Neuronal stem cell (in vitro differentiated cells): ENCODE measurements at places on chromosomes 16 and 17.

- DNase-seq: no peak
These were observed 27.9 kb downstream of the CPPED1 start for GRCh38 chr16:12775656-12776236.

- no peak for DNase-seq
These were observed 11.4 kb upstream of the ARHGAP23 start for GRCh38 chr17:38416840-38417209.

GRCh38 chr16:49940464-49941224 lies 84.4 kb upstream of the CNEP1R1 start:
- no peak for DNase-seq

- DNase-seq: no peak
These were observed 16.2 kb upstream of the COL1A1 start for GRCh38 chr17:50217591-50217990.

GRCh38 chr16:89031715-89032659 lies 55.0 kb upstream of the CBFA2T3 start:
- DNase-seq: no peak

DNA sequence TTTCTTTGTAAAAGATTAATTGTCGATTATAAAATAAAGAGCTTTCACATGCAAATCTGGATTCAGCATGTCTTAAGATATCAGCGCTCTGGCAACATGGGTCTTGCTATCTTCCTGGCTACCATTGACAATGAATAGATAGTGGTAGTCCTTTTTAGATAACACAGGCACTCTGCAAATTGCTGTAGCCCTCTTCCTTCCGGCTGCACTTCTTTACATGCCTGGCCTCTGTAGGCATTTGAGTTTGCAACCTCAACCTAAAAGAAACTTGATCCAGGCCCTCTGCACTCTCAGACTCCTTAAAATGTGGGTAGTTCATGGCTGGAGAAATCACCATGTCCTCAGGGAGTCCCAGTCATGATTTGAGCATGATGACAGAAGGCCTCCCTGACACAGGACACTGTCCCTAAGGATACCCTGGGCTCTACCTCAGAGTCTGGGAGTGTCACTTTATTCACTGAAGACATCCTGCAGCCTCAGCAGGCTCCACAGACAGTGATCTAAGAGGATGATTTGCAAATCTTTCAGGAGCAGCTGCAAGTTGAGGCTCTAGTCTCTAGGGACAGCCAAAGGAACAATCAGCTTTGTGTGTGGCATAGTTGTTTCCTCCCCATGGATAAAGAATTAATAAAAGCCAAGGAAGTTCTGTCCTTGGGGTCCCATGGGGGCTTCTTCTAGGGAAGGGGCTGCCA lies 529.4 kb downstream of the RBFOX1 start:
- no peak for DNase-seq

DNA sequence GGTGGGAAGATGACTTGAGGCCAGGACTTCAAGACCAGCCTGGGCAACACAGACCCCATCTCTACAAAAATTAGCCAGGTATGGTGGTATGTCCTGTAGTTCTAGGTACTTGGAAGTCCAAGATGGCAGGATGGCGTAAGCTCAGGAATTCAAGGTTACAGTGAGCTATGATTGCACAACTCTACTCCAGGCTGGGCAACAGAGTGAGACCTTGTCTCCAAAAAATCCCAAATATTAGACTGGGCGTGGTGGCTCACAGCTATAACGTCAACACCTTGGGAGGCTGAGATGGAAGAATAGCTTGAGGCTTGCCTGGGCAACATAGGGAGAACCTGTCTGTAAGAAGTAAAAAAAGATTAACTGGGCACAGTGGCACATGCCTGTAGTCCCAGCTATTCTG lies 30.8 kb downstream of the SUZ12 start:
- no peak for DNase-seq

DNA sequence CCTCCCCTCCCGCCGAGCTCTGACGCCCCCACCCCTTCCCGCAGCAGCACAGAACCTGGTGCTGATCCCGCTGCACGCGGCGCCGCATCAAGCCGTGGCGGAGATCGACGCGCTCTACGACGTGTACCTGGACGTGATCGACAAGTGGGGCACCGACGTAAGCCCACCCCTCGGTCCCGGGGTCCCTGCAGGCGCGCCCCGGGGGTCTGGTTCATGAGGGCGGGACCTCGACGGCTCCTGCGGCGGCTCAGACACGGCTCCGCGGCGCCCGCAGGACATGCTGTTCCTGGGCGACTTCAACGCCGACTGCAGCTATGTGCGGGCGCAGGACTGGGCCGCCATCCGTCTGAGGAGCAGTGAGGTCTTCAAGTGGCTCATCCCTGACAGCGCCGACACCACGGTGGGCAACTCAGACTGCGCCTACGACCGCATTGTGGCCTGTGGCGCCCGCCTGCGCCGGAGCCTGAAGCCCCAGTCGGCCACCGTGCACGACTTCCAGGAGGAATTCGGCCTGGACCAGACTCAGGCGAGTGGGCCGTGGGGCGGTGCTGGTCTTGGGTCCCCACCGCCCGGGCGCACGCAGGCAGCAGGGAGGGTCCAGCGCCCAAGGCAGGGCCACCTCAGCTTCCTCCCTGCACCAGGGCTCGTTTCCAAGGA lies 1.4 kb downstream of the DNASE1L2 start:
- no peak for DNase-seq

DNA sequence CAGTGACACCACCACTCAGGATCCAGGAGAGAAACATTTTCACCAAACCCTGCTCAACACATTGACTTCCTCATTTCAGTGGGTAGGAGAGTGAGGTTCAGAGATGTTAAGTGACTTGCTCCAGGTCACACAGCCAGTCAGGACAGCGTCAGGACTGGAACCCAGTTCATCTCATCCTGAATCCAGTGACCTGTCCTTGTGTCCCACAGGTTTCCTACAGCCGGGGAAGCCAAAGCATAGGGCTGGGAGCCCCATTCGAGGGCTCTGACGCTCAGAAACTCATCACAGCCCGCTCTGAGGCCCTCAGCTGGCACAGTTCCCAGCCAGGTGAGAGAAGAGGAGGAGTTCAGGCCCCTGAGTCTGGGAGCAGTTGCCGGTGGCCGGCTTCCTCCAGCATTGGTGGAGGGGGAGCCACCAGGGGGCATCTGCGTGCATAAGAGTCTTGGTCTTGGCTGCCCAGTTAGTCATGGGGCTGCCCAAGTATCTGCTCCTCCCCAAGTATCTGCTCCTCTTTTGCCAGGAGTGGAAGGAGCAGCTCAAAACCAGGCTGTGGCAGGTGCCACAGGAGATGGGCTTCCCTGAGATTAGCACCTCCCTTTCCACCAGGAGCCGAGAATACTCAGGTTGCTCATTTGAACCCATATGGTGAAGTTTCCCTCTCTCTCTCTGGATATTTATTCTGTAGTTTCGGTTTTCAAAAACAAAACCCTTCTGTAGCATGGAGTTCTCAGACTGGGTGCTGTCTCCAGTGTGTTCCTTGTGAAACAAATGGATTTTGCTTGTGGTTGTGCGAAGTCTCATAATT lies 56.0 kb downstream of the TNFRSF13B start:
- DNase-seq: no peak

GRCh38 chr17:77566566-77567138 lies 391.9 kb upstream of the TNRC6C start:
- DNase-seq: no peak

- DNase-seq: peak; percentile 58
These were observed 14.4 kb downstream of the GUCY2D start for GRCh38 chr17:8016632-8017424.

GRCh38 chr17:37478187-37478586 lies 11.5 kb upstream of the DUSP14 start:
- no peak for DNase-seq

DNA sequence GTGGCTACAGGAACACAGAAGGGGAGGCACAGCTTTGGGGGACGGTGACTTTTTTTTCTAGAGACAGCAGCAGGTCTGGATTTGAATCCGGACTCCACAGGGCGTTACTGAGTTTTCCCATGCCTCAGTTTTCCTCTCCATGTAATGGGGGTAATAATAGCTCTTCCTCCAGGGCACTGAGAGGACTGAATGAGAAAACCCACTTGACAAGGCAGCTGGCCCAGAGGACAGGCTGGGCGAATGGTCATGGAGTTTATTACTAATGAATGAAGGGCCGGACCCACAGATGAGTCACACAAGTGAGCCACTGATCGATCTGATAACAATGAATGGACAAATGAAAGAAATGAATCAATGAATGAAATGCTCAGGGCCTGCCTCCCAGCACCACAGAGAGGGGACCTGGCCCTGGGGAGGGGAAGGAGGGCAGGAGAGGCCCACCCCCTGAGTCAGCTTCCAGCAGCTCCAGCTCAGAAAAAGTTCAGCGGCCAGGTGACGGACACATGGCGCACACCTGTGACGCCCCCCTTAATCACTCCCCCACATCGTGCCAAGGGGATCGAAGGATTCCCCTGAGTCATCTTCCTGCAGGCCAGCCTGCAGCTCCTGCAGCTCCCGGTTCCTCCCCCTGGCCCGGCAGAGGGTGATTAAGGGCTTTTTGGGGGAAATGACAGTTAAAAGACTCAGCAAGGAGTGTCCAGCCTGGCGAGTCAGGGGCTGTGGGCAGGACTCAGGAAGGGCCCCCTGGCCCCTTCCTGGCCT lies 54.3 kb downstream of the SOCS1 start:
- DNase-seq: no peak

DNA sequence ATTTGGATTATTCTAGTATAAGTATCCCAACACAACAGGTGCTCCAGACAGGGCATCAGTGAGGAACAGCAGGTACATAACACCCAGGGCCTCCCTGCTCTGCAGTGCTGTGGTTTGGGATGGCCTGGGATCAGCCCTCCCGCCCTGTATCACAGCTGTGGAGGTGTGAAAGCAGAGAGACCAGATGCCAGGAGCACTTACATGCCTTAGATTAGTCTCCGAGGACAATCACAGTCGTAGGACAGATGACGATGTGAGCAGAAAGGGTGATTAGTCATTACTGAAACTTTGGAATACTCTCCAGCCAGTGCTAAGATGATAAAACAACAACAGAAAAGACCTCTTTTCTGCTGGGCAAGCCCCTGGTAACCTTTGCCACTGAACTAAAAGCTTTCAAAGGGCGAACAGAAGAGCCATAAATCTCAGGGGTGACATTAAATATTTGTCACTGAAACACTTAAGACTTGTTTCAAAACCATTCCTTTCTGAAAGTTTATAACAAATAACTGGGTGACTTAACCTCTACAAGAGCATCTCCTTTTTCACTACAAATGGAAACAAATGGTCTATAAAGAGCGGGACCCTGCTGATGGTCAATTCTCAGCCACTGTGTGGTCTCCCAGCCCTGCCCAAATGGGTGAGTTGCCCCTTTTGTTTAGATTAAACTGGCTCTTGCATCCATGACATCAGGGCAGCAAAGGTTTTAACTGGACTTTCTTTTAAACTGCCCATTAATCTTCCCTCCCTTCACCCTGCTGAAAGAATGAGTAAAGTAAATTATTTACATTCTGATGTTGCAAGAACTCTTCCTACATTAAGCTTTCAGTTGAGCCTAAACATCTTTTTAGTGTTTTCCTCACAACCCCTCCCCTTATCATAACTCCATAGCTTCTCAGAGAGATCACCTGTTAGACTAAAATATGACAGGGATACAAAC lies 183.1 kb upstream of the COX10 start:
- DNase-seq: no peak

GRCh38 chr17:15171167-15172047 lies 93.7 kb downstream of the PMP22 start:
- DNase-seq: peak; percentile 54

GRCh38 chr17:51322390-51323029 lies 62.2 kb downstream of the UTP18 start:
- DNase-seq: peak; percentile 8

DNA sequence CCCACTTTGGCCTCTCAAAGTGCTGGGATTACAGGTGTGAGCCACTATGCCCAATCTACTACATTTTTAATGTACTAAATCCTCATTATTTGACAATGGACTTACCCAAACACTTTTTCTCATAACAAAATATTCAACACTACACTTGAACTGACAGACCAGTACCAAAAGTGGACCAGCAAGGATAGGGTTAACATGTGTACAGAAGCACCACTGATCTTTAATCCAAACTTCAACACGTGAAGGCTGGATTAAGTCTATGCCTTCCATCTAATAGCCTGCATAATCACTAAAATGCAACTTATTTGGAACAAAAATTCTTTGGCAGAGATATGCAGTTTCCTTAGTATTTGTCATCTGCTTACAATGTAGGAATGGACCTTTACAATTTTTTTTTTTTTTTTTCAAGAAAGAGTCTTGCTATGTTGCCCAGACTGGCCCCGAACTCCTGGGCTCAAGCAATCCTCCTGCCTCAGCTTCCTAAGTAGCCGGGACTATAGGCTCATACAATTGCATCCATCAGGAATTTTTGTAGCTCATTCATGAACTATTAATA lies 60.0 kb upstream of the BCAR1 start:
- no peak for DNase-seq

DNA sequence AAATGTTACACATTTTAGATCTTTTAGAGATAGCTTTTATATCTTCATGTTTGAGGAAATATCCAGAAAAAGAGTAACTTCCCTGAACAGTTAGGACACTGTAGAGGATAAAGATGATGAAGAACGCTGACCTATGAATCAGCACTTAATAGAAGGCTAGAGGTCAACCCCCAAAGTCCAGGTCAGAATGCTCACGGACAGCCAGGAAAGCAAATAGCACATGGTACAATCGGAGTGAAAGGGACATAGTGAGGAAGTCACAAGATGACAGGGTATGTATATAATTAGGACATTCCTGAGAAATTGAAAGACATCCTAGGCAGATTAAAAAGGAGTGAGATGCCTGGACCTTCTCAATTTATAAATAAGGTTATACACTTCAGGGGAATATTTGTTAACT lies 55.1 kb upstream of the CNTNAP4 start:
- no peak for DNase-seq

- DNase-seq: no peak
These were observed 4.4 kb downstream of the ATP2A1 start for GRCh38 chr16:28882551-28883160.

DNA sequence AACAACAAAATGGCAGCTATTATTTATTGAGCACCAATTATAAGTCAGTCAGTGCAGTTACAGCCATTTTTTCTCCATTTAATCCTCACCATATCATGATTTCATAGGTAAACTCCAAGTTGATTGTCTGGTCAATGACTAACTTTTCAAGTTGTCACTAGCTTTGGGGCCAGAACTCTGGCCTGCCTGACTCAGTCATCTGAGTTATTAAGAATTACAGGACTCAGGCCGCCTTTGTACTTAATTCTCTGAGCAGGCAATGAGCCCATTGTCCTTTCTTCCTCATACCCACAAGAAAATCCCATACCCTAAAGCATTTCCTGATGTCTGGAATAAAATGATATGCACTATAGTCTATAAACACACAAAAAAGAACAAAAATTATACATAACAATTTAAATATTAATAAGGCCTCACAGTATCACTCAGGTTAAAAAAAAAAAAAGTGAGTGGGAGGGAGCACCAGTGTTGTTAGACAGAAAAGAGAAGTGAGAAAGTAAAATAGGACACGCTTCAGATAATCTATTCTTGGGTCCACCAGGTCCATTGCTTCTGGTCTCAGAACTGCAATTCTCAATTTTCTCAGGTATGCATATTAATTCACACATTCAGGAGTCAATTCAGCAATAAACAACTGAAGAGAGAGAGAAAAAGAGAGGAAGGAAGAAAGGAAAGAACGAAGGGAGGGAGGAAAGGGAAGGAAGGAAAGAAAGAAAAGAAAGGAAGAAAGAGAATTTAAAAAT lies 70.2 kb downstream of the SPAG9 start:
- DNase-seq: no peak

- DNase-seq: no peak
These were observed 35.3 kb downstream of the TMEM235 start for GRCh38 chr17:78266771-78267170.
